Stimulated activated CD8-positive, alpha-beta memory T cell treated with anti-CD3 and anti-CD28 coated beads, Interleukin-15, amount 100 ng/mL, for 48 hours (primary cell): ENCODE measurements at places on chromosomes 6 and 20.

- DNase-seq, result no peak
Measured at GRCh38 chr6:24931718-24932691, 3.8 kb downstream of the RIPOR2 start.

DNA sequence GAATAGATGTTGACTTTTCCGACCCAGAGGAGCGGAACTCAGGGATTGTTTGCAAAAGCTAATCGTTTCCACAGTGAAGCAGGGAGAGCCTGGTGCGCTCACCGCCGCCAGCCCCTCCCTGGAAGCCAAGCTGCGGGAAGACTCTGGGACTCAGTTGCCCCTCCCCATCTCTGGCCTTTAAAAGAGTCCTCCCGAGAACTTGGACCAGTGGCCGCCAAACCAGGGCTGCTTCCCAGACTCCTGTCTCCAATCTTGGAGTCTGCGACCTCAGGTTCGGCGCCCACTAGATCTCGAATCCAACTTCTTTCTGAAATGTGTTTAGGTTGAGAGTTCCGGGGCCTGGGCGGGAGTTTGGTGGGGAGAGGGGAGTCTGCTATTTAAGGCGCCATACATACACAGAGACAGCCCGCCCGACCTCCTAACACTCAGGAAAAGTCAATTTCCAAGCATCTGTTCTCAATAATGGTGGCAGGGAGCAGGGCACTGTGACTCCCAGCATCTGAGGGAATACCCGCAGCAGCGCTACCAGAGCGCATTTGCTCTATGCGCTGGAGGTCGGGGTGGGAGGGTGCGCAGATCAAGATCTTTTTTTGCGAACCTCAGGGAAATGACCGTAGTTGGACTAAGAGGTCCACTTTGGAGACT, 800 bp upstream of the GRIK2 start:
- DNase-seq, result no peak

DNA sequence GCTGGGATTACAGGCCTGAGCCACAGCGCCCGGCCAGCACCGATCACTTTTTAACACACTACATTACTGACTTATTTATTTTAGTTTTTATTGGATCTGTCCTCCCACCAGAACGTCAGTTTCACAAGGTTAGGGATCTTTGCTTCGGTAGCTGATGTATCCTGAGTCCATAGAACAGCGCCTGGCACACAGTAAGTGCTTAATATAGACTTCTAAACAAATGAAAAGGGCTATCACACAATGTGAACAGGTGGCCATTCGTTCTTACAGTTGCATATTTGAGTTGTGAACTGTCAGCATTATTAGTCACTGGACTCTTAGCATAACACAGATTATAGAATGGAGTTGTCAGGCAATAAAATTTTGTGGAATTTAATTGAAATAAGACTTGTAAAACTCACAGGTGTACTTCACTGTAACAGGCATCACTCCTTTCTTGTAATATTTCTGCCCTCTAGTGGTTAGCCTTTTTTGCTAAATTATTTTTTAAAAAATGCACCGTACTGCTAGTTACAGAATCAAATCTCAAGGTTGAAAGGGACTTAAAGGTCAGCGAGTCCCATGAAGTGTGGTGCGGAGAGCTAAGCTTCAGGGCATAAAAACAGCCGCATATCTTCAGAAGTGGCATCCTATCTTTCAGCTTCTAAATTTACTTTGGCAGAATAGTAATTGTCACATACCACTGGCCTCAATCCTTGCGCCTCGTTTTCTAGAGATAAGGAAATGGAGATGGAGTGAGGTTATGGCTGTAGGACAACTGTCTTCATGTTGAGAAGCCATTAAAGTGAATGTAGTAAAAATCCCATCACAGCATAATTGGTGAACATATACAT, 3.4 kb upstream of the TBC1D7 start:
- DNase-seq, result no peak

GRCh38 chr6:74044417-74045096, 348.6 kb downstream of the CD109 start:
- no peak for DNase-seq

DNA sequence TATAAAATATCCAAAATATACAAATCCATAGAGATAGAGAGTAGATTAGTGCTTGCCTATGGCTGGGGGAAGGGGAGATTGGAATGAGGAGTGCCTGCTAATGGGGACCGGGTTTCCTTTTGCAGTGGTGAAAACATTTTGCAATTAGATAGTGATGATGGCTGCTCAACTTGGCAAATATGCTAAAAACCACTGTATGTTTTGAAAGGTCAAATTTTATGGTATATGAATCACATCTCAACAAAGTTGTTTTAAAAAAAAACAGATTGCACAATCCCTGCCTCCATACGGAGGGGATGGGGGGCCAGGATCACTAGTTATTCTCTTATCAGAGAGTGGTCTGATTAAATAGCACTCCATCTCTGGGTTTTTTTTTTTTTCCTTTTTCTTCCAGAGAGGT, 76.9 kb upstream of the RIPOR2 start:
- DNase-seq, result no peak

DNA sequence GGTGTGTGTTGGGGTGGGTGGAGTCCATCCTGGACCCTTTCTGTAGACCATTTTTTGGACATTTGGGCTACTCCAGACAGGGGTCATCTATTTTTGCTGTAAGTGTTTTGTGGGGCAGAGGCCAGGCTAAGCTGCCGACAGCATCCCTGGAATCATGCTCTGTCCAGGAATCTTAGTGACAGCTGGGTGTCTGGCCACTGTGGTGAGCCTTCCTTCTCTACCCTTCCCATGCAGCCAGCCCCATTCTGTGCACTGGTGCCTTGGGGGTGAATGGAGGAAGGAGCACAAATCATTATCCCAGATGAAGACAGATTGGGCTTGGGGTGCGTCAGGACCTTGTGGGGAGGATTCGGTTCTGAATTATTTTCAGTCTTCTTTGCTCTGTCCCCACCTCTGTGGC, 20.2 kb downstream of the TOX2 start:
- DNase-seq, result no peak

GRCh38 chr20:20456741-20457140, 88.8 kb downstream of the INSM1 start:
- no peak for DNase-seq

DNA sequence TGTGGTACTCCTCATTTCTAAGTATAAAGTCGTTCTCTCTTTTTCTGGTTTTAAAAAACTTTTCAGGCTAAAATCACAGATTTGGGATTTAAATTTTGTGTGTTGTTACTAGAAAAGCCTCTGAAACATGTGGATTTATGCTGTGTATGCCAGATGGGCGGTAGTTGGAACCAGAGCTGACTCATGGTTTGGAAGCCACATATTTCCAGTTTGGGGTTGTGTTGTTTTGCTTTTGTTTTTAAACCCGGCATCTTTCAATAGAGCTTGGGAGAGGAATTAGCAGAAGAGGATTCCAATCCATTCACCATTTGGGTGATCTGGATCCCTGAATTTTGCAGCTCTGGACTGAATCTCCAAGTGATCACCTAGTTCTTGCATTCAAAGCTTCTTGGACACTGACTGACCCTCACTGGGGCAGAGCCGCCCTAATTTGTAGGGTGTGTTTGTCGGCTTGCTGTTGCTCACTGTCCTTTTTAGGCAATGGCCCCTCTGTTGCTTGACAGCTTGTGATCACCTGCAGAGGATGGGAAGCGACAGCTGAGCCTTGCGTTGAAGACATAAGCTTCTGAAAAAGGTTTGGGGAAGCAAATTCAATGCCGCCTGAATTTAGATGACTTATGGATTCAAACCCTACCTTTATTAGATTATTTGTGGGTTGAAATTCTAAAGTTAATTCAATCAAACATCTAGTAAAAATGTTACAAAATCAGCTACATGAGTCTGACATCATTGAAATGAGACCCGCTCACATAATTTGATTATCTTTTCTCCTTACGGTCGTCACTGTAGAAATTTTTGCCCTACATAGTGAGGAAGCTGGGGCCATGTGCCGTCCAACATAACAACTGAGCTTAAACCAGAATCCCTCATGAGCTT, 79.9 kb upstream of the CD83 start:
- DNase-seq, result no peak

- no peak for DNase-seq
Measured at GRCh38 chr20:37494796-37495195, 26.3 kb upstream of the NNAT start.

- no peak for DNase-seq
Measured at GRCh38 chr6:111173946-111174345, 86.6 kb downstream of the SLC16A10 start.

DNA sequence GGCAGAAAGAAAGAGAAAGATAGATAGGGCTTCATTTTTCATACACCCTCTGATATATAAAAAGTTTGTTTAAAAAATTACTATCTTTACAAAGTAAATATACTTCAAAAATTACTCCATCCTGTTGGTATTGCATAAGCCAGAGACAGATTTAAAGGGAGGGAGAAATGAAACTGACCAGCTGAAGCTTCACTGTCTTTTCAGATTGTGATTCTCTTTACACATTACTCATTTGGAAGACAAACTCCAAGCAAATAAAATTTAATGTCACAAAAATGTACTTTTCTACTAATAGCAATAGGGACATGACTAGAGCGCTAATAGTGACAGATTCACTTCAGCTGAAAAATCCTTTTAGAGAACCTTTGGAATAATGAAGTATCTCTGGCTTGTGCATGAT, 38.6 kb upstream of the MARCKS start:
- no peak for DNase-seq

- DNase-seq, result no peak
Measured at GRCh38 chr6:148491638-148492251, 149.1 kb downstream of the SASH1 start.

DNA sequence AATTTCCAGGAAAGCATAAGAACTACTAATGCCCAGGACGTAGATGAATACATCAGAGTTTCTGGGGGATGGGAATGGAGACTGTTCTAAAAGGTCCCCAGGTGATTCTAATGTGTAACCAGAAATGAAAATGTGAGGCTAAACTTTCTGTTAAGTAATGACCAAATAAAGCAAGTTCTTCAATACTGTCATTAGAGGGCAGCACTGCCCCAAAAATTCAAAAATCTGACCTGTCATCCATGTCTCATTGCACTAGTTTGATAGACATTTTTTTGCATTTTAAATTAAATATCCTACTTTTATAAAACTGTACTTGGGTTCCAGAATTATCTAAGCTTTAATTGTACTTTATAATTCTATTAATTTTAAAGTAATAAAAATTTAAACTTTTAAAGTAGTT, 94.9 kb downstream of the RFX6 start:
- DNase-seq, result no peak

- DNase-seq, result no peak
Measured at GRCh38 chr20:1331801-1332453, 3.0 kb upstream of the SDCBP2 start.

DNA sequence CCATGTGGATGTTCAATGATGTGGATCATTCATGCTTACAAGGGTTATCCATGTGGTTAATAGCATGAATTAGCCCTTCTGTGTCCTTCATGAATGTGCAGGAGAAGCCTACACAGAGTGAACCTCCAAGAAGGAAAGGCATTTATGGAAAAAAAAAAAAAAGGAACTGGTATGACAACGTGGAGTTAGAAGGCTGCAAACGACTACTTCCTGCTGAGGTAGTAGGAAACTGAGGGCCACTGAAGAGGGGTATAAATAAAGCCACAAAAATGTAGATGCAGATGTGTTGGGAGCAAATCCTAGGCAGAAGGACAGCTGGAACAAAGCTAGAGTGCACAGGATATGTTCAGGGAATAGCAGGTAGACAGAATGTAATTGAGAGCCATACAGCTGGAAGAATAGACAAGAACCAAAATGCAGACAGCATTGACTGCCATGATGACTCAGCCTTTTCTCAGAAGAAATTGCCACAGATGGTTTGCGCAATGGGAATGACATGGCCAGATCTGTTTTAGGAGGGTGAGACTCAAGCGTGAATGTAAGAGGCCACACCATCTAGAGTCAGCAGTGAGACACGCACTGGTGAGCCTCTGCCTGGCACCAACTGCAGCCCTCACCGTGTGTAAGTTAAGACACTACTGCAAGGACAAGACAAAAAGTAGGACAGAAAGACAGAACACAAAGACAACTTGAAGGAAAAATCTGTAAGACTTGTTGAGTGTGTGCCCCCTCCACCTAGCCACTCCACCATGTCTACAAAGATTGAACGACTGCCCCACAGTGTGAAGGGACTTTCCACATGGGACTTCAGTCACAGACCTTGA, 79.8 kb downstream of the KIF13A start:
- DNase-seq, result no peak

DNA sequence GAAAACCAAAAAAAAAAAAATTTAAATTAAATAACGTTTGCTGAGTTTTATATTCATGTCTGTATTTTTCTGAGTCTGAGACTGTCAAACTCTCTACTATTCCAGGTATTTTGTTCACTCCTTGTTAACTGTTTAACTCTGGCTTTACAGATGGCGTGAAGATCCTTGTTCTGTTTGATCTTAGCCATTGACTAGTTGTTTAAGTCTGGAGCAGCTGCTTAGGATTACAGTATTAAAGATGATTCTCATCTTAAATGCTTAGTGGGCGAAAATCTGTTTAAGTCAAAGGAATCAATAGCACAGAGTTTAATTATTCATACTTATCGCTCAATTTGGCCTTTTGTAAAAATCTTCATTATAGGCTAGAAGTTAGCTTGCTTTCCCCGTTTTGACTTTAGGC, 2.4 kb downstream of the PHACTR2 start:
- no peak for DNase-seq

GRCh38 chr6:117544716-117545115, 57.6 kb downstream of the GOPC start:
- DNase-seq, result no peak

- DNase-seq, result no peak
Measured at GRCh38 chr6:139595183-139595582, 220.7 kb upstream of the CITED2 start.

GRCh38 chr6:56311061-56311460, 63.7 kb upstream of the COL21A1 start:
- DNase-seq, result no peak

GRCh38 chr6:22471132-22471690, 98.2 kb upstream of the HDGFL1 start:
- DNase-seq, result no peak

DNA sequence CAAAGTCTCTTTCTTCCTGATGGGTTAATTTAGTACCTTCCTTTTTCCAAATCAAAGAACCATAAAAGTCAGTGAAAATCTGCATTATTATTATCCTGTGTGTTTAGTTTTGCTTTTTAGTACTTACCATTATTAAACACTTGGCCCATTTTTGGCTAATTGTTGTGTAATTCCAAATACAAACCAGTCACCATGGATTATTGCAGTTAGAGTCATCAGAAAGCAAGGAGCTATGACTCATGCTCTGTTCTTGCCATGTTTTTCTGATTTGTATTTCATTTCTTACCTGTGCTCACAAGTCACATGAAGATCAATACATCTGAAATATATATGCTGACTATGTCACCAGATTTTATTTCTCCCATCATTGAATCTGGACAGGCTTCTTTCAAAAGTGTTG, 31.3 kb downstream of the SLC22A3 start:
- DNase-seq, result no peak

DNA sequence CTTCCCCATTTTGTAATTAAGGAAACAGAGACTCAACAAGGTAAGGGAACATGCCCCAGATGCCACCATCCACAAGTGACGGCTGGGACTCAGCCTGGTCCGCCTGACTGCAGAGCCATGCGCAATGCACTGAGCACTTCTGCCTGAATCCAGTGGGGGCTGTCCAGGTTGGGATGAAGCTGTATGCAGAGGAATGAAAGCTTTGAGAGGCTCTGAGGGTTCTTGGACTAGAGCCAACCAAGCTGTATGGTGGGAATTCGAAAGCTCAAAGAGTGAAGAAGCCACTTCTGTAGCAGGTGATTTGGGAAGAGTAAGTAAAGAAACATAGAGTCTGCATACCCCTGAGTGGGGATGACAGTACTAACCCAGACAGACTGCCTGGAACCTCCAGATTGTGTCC, 127.6 kb upstream of the AKAP12 start:
- DNase-seq, result no peak

- no peak for DNase-seq
Measured at GRCh38 chr6:43478008-43478372, 620 bp downstream of the TJAP1 start.
